A375 (cell line): ENCODE measurements at places on chromosomes 12 and 14. TPM values are rescaled to one million over a fixed set of nuclear protein-coding genes. Genes with fewer than 3 reads are reported as not detected.

Gene ATP2B1
- 23.2 and 36.1 TPM in 2 replicates for total RNA-seq

Gene NXPH4
- 2.7 and 5.1 TPM in 2 replicates for total RNA-seq

Gene LRRK2
- 0.90 and 1.4 TPM in 2 replicates for total RNA-seq

Gene OR6C2
- not detected in 2 replicates for total RNA-seq

Gene CRIP2
- total RNA-seq = 112 and 126 TPM in 2 replicates

Gene LRTM2
- total RNA-seq = not detected in 2 replicates

Gene LALBA
- not detected in 2 replicates for total RNA-seq

Gene PLEKHD1
- 0.05 TPM in 1 of 2 replicates, not detected in the other for total RNA-seq

Gene PTPRO
- total RNA-seq = 1.4 and 5.2 TPM in 2 replicates

Gene TBX3
- total RNA-seq = 26.4 and 32.7 TPM in 2 replicates

Gene CISTR
- total RNA-seq = not detected in 2 replicates

Gene KIF21A
- total RNA-seq = 12.1 and 16.1 TPM in 2 replicates

Gene SLC2A13
- 9.0 and 9.8 TPM in 2 replicates for total RNA-seq

Gene CYP27B1
- 16.1 and 17.0 TPM in 2 replicates for total RNA-seq
